Skeletal muscle cell (primary cell): ENCODE measurements at places on chromosomes 3 and 15.

GRCh38 chr3:71097557-71097956 is 486.0 kb downstream of the FOXP1 start:
- no peak for DNase-seq

DNA sequence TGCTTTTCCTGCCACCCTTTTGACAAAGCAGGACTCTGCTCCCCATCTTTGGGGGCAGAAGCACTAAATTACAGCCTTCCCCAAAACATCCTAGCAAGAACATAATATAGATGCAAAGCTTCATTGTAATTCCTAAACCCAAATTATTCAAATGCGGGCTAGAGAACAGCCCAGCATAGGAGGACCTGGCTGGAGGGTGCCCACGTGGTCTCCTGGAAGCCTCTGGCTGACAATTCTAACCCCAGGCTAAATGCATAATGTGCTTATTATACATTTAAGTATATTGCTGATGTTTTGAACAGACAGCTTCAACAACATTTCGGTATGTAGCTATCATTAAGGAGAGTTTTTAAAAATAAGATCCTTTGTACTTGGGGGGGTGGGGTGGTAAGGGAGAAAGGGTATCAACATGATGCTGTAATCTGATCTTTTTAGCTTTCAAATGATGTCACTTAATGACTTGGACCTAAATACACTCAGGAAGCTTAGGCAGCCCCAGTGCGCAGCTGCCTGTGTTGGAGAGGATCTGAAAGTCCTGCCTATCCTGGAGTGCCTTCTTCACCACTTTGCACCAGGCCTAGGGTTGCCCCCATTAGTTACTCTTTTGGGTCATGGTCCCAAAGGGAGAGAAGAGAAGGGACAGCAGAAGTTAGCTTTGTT is 57.2 kb upstream of the USP3 start:
- DNase-seq, result no peak

- DNase-seq, result no peak
Measured at GRCh38 chr3:149579838-149580542, 77.8 kb downstream of the WWTR1 start.

GRCh38 chr3:65433480-65433879 is 605.2 kb downstream of the MAGI1 start:
- DNase-seq, result no peak

GRCh38 chr3:74127256-74127655 is 487.2 kb downstream of the CNTN3 start:
- no peak for DNase-seq

- no peak for DNase-seq
Measured at GRCh38 chr3:197420115-197420514, 121.7 kb upstream of the DLG1 start.
